ENCODE measurements at places on chromosomes 16 and 17.

DNA sequence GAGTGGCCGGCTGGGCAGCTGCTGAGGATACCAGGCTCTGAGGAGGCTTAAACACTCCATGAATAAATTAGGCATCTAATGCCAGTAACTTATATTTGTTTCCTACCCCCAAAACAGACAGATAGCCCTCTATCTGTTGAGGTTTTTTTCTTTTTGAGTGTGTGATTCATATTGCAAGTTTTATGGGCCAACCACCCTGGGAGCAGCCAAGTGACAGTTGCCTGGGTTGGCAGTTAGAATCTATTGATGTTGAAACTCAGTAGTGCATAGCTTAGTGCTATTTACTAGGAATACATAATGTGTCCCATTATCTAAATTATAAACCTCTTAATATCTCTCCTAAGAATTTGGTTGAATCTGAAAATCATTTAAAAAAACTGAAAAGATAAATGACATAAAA, 397.4 kb downstream of the CA10 start:
- DNase-seq: no peak

GRCh38 chr16:194516-194915, 14.3 kb downstream of the HBQ1 start:
- DNase-seq: no peak

- no peak for DNase-seq
These were observed 3.9 kb downstream of the DPEP2 start for GRCh38 chr16:67995423-67995822.

- DNase-seq: no peak
These were observed 44.2 kb downstream of the PSMD12 start for GRCh38 chr17:67322042-67322787.

GRCh38 chr17:39750131-39751015, 12.6 kb downstream of the GRB7 start:
- no peak for DNase-seq

- DNase-seq: no peak
These were observed 17.3 kb downstream of the XYLT1 start for GRCh38 chr16:17453364-17454038.

GRCh38 chr17:57674894-57675293, 70.2 kb downstream of the CCDC182 start:
- no peak for DNase-seq

DNA sequence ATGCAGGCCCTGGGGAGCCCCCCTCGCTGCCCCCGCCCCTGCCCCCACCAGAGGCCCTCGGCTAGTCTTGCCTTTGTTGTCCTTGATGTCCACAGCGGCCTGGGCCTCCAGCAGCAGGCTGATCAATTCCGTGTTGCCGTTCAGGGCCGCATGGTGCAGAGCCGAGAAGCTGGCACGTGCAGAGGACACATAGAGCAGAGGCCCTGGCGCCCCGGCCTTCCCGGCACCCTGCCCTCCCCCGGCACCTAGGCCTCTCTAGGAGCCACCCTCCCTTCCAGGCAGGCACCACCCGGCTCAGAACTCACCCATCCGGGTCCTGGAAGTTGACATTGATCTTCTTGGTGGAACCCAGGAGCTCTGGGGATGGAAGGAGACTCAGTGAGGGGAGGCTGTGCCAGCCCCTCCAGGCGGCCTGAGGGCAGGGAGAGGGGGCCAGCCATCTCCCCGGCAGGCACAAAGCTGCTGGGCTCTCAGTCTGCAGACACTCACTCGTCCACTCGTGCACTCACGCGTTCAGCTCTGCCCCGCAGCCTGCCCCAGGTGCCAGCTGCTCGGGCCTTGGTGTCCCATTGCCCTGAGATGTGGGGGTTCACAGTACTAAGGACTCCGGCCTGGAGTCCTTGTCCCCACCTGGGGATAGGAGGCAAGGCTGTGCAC, 6.3 kb downstream of the CASKIN1 start:
- DNase-seq: no peak

- DNase-seq: no peak
These were observed 14.3 kb downstream of the STAT3 start for GRCh38 chr17:42373896-42374295.

GRCh38 chr17:51322390-51323029, 62.2 kb downstream of the UTP18 start:
- DNase-seq: peak; percentile 19

DNA sequence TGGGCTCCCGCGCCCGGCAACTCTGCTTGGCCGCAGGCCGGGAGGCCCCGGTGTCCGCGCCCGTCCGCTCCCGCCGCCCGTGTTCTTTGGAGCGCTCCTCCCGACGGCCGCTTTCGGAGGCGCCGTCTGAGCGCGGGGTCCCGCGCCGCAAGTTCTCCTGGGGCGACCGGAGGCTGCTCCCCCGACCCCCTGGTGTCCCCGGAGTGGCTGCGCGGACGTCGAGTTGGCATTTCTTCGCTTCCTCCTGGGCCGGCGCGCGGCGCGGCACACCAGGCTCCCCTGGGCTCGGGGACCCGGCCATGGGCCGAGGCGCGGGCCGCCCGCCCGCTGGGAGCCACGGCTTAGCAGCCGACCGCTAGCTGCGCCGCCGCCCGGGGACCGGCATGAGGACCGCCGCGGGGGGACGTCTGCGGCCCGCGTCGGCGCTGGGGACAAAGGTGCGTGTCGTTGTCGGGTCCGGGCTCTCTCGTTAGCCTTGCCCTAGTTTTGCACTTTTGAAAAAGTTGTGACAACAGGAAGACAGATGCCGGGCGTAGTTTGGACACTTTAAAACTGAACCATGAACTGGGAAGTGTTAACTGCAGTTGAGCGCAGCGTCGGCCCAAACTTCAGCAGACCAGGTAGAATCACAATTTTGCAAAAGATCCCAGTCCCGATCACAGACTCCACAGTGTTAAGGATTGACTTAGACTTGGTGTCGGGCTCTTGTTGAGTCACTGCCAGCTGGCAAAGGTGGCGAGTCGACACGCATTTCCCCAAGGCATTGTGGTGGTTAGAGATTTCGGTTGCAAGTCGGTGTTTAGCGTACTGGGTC, 700 bp downstream of the UBN1 start:
- peak; percentile 23 for DNase-seq

DNA sequence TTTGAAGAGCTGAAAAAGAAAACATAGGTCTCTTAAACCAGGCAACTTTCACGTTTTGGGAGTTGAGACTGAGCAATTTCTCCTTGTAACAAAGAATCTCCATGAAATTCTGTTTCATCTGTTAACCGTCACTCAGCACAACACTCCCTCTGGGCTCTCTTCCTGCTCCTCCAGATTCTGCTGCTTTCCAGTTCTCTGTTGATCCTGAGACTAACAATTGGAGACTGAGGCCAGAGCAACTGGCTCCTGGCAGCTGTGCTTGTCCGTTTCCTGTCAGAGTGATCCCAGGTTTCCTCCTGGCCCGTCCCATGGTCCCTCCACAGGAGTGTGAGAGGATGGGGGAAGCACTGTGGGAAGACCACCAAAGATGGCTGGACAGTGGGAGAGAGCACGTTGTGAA, 32.5 kb downstream of the IST1 start:
- DNase-seq: no peak

GRCh38 chr17:52096056-52096455, 62.5 kb downstream of the CA10 start:
- no peak for DNase-seq
